ENCODE measurements at places on chromosomes 2 and 18.

GRCh38 chr2:67927501-67927900, 135.3 kb downstream of the C1D start:
- no peak for DNase-seq

- DNase-seq = peak; percentile 62
These were observed 13.1 kb downstream of the HS6ST1 start for GRCh38 chr2:128305555-128306080.

DNA sequence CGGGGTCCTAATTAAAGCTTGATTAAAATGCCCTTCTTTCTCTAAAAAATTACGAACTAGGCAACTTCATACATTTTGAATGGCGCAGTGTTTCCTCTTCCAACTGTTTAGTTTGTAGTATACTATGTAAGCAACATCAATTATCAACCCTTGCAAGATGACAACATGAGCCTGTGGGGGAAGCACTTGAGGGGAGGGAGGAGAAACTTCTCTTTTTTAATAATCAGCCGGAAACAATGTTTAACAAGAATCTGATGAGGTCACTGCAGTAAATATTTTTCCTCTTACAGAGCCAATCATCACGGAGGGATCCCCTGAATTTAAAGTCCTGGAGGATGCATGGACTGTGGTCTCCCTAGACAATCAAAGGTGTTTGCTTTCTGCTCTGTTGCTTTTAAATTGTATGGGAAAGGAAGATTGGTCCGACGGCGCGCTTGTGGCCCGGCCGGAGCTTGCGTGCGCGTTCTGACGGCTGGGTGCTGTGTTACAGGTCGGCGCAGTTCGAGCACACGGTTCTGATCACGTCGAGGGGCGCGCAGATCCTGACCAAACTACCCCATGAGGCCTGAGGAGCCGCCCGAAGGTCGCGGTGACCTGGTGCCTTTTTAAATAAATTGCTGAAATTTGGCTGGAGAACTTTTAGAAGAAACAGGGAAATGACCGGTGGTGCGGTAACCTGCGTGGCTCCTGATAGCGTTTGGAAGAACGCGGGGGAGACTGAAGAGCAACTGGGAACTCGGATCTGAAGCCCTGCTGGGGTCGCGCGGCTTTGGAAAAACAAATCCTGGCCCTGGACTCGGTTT, 5.3 kb upstream of the DLX1 start:
- no peak for DNase-seq

GRCh38 chr2:70931376-70932000, 4.2 kb upstream of the ATP6V1B1 start:
- DNase-seq = no peak

DNA sequence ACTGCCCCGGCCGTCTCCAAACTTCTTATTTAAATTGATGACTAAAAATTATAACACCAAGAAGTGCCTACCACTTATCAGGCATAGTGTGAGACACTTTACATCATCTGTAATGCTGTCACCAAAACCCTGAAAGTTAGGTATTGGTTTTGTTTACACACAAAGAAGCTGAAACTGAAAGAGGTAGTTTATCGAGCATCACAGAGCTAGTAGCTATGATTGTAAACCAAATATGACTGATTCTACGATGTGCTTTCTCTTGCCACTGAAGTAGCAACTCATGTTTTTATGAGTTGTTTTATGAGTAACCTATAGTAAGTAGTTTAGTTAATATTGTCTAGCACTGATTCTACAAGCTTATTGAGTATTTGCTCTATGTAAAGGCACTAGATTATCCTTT, 31.5 kb downstream of the DYNC1I2 start:
- DNase-seq = no peak

DNA sequence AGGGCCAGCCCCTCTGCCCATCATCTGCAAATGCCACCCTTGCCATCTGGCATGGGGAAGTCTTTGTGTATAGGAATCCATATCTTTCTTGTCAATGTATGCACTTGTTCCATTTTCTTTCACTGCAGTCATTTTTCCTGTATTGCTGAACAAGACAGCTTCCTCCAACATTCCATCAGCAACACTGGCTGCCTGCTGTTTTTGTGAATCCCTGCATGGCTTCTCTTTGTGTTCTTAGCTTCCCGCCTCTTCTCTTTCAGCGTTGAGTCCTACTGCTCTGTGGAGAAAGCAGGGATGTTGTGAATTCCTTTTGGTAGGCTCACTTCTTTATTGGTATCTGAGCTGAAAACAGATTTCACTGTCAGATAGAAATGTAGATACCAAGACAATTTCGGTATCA, 150.0 kb downstream of the LPIN1 start:
- no peak for DNase-seq

GRCh38 chr2:86286516-86286915, 50.9 kb downstream of the REEP1 start:
- no peak for DNase-seq
